Stimulated activated CD8-positive, alpha-beta memory T cell treated with anti-CD3 and anti-CD28 coated beads, Interleukin-15, amount 100 ng/mL, for 24 hours (primary cell): ENCODE measurements at places on chromosomes 11 and 22.

GRCh38 chr22:45059296-45059695 is 49.5 kb upstream of the PHF21B start:
- no peak for DNase-seq

DNA sequence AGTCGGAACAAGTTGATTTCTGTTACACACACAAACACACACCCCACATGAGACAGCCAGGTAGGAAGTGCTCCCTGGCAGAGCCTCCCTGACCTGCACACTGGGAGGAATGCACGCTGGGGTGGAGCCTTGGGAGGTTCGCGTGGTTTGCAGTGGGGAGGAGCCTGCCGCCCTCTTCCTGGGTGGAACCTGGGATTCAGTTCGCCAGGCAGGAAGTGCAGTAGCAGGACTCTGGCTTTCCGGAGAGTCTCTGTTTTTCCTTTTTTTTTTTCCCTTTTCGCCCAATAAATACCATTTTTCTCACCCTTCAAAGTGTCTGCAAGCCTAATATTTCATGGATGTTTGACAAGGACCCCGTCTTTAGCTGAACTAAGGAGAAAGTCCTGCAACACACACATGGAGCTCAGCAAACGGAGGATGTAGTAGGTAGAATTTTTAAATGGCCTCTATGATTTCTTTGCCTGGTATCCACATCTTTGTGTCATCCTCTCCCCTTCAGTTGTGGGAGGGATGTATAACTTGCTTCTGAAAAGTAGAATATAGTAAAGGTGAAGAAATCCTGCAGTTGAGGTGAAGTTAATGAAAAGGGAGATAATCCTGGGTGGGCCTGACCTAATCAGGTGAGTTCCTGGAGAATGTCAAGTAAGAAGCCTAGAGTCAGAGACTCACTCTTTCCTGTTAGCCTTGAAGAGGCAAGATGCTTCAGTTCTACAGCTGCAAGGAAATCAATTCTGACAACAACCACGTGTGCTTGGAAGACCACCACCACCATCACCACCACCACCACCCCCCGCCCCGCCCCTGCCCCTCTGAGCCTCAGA is 72.9 kb downstream of the PIWIL4 start:
- DNase-seq, result no peak

- no peak for DNase-seq
Measured at GRCh38 chr11:86919557-86920210, 35.5 kb downstream of the FZD4 start.

- no peak for DNase-seq
Measured at GRCh38 chr22:34696557-34696956, 369.4 kb upstream of the ISX start.

GRCh38 chr11:101441747-101442146 is 142.1 kb downstream of the TRPC6 start:
- DNase-seq, result no peak

- DNase-seq, result no peak
Measured at GRCh38 chr11:2103668-2104523, 35.3 kb downstream of the IGF2 start.

DNA sequence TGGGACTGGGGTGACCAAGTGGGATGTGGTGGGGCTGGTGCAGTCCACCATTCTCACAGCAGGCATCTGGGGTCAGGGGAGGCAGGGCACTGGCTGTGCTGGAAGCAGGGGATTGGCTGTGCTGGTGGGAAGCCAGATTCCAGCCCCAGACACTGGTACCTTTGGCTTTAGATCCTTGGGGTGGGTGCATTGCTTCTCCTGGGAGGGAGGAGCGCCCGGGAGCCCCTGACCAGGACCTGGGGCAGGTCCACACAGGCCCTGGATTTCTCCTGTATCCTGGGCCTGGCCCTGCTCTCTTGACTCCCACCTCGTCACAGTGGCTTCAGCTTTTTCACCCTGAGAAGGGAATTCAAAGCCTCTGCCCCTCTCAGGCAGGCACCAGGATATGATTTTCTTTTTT is 38.5 kb downstream of the ST3GAL4 start:
- DNase-seq, result no peak

- DNase-seq, result no peak
Measured at GRCh38 chr11:40445391-40445790, 1014.1 kb downstream of the LRRC4C start.

- DNase-seq, result no peak
Measured at GRCh38 chr22:24141586-24141985, 39.7 kb upstream of the SUSD2 start.

- no peak for DNase-seq
Measured at GRCh38 chr11:69158301-69159149, 2.8 kb downstream of the SMIM38 start.

DNA sequence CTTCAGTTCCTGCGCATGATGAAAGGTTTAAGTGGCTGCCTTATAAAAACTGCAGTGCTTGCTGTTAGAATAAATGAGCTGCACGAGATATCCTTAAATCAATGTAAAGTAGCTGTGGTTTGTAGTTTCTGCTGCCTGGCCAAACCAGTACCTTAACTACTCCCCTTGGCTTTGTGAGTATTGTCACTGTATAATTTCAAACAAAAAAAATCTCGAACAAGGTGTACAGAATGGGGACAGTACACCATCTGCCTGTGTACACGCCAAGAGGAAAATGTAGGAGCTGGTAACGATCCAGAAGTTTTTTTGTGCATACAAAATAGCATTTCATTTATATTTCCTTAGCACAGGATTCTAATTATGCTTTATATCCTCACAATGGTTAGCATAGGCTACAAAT is 20.6 kb upstream of the NDUFC2 start:
- DNase-seq, result no peak

DNA sequence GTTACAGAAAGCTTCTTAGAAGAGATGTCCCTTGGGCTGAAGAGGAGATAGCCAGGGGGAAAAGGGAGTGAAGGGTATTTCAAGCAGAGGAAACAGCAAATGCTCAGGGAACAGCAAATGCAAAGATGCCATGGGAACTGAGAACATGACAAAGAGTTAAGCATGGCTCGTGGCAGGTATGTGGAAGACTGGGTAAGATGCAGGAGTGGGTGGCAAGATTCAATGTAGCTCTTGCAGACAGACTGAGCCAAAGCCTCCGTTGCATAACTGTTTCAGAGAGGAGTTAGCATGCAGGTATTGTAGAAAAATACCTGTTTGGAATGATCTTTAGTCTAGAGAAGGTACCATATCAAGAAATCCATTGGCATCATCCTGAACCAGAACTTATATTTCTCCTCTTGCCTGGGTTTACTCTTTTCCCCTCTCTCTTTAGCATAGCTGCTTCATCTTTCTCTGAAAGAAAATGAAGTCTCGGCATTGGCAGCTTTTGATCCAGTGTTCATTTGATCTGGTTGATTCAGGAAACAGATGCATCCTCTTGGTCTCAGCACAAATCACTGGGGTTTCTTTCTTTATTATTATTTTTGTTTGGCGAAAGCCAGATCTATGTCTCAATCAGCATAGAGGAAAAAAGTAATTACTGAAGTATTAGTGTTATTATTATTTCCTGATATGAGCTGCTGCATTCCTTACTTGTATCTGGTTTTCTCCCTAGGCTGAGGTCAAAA is 41.7 kb upstream of the NUP160 start:
- no peak for DNase-seq

GRCh38 chr11:24844406-24844805 is 347.6 kb downstream of the LUZP2 start:
- no peak for DNase-seq

DNA sequence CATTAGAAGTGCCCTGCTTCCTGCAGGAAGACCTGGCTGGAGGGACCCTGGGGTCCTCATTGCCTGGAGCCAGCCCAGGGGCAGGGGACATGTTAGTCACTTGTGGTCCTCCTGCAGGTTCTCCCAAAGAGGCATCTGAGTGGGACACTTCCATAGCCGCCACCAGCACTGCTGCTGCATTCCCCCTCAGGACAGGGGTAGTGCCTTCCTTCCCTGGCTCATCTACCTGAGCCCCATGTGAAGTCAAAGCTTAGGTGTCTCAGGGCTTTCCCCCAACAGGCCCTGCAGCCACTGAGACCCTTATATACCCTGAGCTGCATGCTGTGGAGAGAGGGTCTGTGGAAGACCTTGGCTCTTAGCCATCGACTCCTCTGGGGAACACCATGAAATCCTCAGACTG is 45.0 kb upstream of the VPREB1 start:
- no peak for DNase-seq

- no peak for DNase-seq
Measured at GRCh38 chr11:78310500-78310909, 107.1 kb downstream of the GAB2 start.

GRCh38 chr11:116876656-116877055 is 39.2 kb upstream of the APOA1 start:
- no peak for DNase-seq

DNA sequence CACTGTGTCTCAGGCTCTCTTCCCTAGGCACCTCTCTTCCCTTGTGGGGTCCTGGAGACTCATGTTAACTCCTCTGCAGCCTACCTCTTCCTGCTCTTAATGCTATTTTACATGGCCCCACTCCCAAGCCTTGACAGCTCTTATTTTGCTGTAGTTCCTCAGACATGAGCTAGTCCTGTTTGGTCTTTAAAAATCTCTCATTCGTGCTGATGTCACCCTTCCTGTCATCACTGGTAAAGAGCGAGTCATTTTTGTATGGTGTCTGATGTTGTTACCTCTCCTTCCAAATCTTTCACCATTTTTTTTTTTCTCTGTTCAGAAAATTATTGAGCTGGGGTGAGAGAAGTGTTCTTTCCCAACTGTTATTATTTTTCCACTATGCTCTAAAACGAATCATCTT is 84.8 kb upstream of the ZBED5 start:
- DNase-seq, result no peak

GRCh38 chr11:47369676-47370075 is 8.7 kb downstream of the SPI1 start:
- DNase-seq, result no peak

DNA sequence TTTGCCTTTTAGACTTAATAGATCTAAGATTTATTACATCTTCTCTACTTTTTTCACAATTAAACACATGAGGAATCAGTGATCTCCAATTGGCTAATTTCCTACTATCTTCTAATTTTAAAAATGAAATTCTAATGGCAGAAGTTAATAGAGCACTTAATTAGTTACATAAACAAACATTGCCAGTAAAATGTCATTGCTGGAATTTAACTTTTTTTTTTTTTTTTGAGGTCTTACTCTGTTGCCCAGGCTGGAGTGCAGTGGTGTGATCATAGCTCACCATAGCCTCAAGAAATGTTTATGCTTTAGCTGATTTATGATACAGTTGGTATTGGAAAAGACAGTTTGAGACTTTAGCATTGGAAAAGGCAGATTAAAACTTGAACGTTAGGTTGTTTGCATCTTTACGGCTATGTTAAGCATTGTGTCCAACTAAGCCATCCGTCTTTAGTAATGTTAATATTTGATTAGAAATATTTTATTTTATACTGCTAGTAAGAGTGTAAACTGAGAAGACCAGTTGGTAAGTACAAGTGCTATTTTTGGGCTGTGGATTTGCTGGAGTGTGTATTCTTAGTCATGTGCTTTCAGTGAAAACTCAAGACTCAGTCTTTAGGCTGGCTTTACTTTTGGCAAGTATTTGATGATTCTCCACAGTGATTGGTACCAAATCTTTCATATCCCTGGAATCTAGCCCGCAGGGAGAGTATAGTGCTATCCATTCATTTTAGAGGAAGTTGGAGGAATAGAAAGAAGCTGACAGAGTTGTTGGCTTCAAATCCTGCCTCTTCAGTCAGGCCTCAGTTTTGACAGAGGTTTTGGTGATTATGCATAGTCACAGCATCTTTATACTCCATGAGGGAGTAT is 4.5 kb downstream of the ANO5 start:
- no peak for DNase-seq

GRCh38 chr22:26713823-26714449 is 56.5 kb downstream of the MIAT start:
- DNase-seq, result no peak

GRCh38 chr22:27973846-27974245 is 54.8 kb upstream of the PITPNB start:
- no peak for DNase-seq

GRCh38 chr11:72084076-72084475 is 3.4 kb downstream of the LRRC51 start:
- DNase-seq, result no peak

- DNase-seq, result no peak
Measured at GRCh38 chr11:88206751-88207150, 31.5 kb upstream of the RAB38 start.

- no peak for DNase-seq
Measured at GRCh38 chr11:60895687-60896086, 10.7 kb downstream of the PRPF19 start.

DNA sequence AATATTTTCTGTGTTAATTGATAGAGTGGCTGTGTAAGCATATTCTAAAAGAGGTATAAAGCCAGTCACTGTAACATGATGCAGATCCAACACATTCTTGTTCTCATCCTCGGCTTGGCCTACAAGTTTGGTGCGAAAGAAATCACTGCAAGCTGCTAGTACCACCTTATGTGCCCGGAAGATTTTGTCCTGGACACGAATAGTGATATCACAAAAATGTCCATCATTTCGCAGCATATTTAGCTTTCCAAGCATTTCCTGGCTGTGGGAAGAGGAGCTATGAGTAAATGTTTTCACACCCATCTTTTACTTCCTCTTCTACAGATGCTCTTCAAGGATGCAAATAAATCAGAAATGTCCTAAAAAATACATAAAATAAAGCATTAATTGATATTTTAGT is 53.1 kb downstream of the ZBTB44 start:
- no peak for DNase-seq

DNA sequence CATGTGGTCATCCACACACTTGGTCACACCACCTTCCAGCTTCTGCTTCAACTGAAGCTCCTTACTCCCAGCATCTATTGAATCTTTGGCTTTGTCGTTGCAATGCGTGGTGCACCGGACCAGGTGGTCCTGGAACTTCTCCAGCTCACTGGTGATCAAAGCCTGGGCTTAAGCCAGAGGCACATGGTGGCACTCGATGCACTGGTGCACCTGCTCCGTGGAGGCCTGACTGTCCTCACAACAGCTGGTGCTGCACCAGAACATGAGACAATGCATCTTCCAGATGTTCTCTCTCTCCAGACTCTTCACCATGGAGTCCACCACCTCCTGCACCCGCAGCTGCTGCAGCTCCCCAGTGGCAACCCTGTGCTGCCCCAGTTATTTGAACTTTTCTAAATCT is 56.0 kb downstream of the CELSR1 start:
- DNase-seq, result no peak

DNA sequence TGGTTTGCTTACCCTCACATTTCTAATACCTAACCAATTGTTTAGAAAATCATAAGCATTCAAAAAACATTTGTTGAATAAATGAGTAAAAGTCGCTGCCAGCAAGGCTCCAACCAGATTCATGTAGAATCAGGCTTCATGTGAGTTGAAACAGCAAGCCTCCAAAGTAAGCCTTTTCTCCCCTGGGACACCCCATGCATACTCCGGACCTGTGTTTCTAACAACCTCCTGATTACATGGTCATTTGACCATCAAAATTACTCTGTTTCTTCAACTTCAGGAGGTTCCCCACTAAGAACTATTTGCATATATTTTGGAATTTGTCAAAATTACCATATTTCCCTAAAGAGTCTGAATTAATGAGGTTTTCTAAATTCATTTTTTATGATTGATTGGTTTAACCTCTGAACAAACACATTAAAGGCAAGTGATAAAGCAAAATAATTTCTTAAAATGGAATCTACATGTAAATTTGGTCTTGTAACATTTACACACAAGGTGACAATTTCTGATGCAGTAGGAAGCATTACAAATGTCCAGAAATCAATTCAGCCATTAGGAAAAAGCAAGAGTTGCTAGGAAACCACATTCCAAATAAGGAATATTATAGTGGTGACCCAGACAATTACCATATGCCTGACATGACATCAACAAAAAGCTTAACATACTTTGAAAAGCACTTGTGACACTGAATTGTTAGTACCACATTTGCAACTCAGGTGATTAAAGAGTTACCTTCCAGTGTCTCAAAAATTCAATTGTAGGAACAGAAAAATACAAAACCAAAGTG is 252.6 kb downstream of the GUCY1A2 start:
- no peak for DNase-seq
